ENCODE measurements at places on chromosomes 11 and 22.

GRCh38 chr11:23010790-23011335 is 150.6 kb upstream of the CCDC179 start:
- no peak overlapping the region for H3K4me3 ChIP-seq
- H3K27me3 ChIP-seq: no peaks in the 10 kb centered on the region
- H3K4me1 ChIP-seq: no peaks in the 10 kb centered on the region
- H3K36me3 ChIP-seq: no peaks in the 10 kb centered on the region

DNA sequence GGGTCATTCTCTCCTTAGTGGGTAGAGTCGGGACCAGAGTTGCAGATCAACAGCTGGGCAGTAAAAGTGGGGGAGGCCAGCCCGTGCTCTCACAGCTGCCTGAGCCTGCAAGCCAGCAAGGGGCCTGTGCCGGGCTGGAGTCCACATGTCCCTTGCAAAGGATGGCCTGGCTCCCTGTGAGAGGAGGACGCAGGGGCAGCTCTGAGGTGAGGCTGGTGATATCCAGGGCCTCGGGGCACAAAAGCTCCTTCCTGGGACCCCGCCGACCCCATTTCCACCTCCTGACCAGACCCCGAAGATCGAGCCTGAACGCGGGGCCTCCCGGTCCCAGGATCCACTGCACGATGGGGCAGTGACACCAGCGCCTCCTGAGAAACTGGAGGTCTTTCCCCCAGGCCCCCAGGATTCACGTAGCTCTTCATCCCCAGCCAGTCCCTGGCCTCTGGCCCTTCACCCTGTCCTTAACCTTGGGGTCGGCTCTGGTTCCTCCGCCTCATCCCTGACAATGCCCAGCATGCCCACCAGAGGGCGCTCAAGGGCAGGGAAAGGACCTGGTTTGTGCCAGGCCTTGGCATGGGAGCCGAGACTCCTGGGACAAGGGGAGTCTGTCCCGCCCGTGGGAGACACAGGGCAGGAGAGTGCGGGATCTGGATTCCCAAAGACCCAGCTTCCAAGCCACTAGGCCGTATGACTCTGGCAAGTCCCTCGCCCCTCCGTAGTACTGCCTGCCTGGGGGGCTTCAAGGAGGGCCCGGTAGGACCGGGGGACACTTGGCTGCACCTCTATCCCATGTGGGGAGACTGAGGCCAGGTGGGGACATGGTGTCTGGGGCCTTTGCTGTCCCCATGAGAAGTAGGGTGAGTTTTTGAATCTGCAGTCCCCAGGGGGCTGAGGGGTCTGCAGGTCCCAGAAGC is 17.8 kb upstream of the WNT7B start:
- peak overlapping the region; percentile 8 for H3K4me3 ChIP-seq
- no peaks in the 10 kb centered on the region for H3K27me3 ChIP-seq
- peak; percentile 66 for DNase-seq
- peaks cover 14% of the 10 kb centered on the region for H3K4me1 ChIP-seq
- peaks cover 13% of the 10 kb centered on the region for H3K36me3 ChIP-seq

GRCh38 chr11:43802509-43802908 is 78.1 kb upstream of the ALKBH3 start:
- no peaks in the 10 kb centered on the region for H3K4me1 ChIP-seq
- no peaks in the 10 kb centered on the region for H3K27me3 ChIP-seq
- DNase-seq: no peak

GRCh38 chr11:128244871-128245270 is 342.5 kb downstream of the ETS1 start:
- H3K27ac ChIP-seq: no peak overlapping the region
- H3K27me3 ChIP-seq: no peaks in the 10 kb centered on the region
- no peak for DNase-seq
- H3K36me3 ChIP-seq: peaks cover 3% of the 10 kb centered on the region
- no peak overlapping the region for H3K4me3 ChIP-seq

DNA sequence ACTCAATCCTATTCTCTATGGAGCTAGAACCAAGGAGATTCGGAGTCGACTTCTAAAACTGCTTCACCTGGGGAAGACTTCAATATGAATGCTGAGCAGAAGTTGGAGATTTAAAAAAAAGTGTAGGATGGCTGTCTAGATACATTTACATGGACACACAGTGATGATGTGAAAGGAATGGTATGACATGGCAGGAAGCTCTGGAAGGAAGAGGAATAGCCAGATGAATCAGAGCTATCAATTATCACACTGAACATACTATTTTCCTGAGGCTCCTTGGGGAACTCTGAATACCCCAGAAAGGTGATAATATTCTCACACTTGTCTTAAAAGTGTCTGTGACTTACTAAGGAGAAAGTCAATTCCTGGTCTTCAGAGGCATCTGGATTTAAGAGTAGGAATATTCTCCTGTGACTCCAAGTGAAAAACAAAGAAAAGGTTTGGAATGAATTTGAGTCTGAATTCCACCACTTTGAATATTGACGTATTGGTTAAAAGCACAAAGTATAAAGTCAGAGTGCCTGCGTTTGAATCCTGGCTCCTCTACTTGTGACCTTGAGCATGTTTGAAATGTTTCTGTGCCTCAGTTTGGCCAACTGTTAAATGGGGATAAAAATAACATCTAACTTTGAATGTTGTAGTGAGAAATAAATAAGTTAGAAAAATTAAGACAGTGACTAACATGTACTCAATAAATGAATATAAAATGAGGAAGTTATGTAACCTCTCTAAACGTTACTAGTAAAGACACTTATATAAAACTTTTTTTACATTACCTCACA is 1.3 kb downstream of the OR52D1 start:
- DNase-seq: no peak
- H3K4me3 ChIP-seq: no peak overlapping the region
- H3K27ac ChIP-seq: no peak overlapping the region
- H3K27me3 ChIP-seq: peaks cover 17% of the 10 kb centered on the region
- H3K4me1 ChIP-seq: no peaks in the 10 kb centered on the region

GRCh38 chr11:103586756-103587155 is 449.7 kb upstream of the DDI1 start:
- DNase-seq: no peak
- H3K4me1 ChIP-seq: no peaks in the 10 kb centered on the region
- no peak overlapping the region for H3K4me3 ChIP-seq
- H3K36me3 ChIP-seq: peaks cover 1% of the 10 kb centered on the region

- H3K36me3 ChIP-seq: peaks cover 22% of the 10 kb centered on the region
- H3K27me3 ChIP-seq: no peaks in the 10 kb centered on the region
- peaks cover 67% of the 10 kb centered on the region for H3K4me1 ChIP-seq
- no peak for DNase-seq
- H3K27ac ChIP-seq: peak overlapping the region; percentile 87
Measured at GRCh38 chr11:46360878-46361277, 13.6 kb downstream of the DGKZ start.

Data from central memory CD8-positive, alpha-beta T cell (primary cell).